Stimulated activated CD4-positive, alpha-beta T cell treated with anti-CD3 and anti-CD28 coated beads, Interleukin-1b, Interleukin-23, amount 100 ng/mL, for 1 hour (primary cell): ENCODE measurements at places on chromosomes 7 and 10.

GRCh38 chr7:55464422-55464821 lies 99.3 kb downstream of the LANCL2 start:
- no peak for DNase-seq

- DNase-seq, result no peak
These were observed 212.1 kb upstream of the KCND2 start for GRCh38 chr7:120060875-120061274.

DNA sequence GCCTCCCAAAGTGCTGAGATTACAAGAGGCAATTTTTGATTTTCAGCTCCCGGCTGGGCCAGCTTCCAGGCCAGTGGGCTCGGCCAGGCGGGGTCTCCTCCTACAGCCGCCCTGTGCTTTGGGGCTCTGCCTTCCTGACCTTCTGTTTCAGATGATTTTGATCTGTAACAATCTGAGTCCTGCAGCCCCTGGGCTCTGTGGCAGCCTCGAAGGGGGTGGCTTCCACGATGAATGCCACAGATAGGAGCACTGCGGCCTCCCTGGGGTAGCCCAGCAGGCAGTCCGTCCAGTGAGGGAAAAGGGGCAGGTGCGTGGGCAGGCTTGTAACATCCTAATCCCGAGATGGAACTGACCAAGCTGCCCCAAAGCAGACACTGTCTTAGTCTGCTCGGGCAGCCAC lies 177.5 kb downstream of the DNAJB6 start:
- no peak for DNase-seq

- no peak for DNase-seq
These were observed 50.8 kb downstream of the CNOT4 start for GRCh38 chr7:135459076-135459475.

- DNase-seq, result no peak
These were observed 66.6 kb downstream of the PWWP2B start for GRCh38 chr10:132463333-132464255.
